ENCODE measurements at places on chromosomes 7 and 10.

DNA sequence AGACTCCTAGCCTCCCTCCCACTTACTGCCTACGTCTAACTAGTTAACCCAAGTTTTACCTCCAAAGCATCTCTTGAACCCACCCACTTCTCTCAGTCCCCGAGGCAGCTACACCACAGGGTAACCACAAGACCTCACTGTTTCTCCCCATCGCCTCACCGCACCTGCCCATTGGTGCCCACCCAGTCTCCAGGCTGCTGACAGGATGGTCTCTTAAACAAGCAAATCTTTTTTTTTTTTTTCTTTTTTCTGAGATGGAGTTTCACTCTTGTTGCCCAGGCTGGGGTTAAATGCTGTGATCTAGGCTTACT lies 47.0 kb downstream of the DENND2A start:
- no peak for DNase-seq

DNA sequence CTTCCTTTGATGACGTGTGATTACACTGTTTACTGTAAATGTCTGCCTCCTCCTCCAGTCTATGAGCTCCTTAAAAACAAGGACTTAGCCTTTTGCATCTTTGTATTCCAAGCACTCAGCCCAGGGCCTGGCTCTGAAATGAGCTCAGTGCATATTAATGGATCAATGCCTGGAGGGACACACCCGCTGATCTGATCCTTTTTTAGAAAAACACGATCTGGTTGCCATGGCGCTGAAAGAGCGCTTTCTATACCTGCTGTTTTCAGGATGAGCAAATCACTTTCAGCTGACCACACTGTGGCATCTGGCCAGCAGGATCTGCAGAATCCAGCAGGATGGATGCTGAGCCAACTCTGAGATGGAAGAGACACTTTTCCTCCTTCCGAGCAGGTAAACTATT lies 37.8 kb upstream of the GARS1 start:
- no peak for DNase-seq

- no peak for DNase-seq
These were observed 10.3 kb downstream of the TOMM7 start for GRCh38 chr7:22812353-22812752.

- no peak for DNase-seq
These were observed 11.5 kb upstream of the KLRG2 start for GRCh38 chr7:139494835-139495579.

DNA sequence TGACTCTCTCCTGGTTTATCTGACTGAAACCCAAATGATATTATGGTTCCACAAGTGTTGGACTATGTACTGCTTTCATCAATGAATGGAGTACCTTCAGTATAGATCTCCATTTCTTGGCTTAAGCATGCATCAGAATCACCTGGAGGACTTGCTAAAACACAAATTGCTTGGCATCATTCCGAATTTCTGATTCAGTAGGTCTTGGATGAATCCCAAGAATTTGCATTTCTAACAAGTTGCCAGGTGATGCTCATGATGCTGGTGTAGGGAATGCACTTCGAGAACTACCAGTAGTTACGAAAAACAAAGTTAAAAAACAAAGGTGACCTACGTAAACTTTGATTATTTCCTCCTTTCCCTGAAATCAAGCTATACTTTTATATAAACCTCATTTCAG lies 119.0 kb upstream of the FEZF1 start:
- no peak for DNase-seq

- DNase-seq, result no peak
These were observed 391.5 kb upstream of the MGMT start for GRCh38 chr10:129075508-129075907.

DNA sequence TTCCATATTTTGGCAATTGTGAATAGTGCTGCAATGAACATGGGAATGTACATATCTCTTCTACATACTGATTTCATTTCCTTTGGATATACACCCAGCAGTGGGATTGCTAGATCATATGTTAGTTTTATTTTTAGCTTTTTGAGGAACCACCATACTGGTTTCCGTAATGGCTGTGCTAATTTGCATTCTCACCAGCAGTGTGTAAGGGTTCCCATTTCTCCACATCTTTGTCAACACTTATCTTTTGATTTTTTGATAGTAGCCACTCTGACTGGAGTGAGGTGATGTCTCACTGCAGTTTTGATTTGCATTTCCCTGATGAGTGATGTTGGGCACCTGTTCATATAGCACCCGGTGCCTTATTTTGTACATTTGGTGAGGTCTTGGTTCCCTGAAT lies 519.6 kb downstream of the REEP3 start:
- no peak for DNase-seq

- DNase-seq, result no peak
These were observed 511.2 kb upstream of the KCND2 start for GRCh38 chr7:119761776-119762175.

DNA sequence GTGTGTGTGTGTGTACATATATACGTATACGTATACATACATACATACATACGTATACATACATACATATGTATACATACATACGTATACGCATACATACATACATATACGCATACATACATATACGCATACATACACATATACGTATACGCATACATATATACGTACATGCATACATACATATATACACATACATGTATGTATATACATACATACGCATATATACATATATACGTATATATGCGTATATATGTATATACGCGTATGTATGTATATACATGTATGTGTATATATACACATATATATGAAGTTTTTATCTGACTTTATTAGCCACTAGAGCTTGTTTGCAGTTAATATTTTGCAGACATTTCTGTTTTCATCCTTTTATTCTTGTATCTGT lies 63.3 kb downstream of the TBC1D12 start:
- DNase-seq, result no peak

DNA sequence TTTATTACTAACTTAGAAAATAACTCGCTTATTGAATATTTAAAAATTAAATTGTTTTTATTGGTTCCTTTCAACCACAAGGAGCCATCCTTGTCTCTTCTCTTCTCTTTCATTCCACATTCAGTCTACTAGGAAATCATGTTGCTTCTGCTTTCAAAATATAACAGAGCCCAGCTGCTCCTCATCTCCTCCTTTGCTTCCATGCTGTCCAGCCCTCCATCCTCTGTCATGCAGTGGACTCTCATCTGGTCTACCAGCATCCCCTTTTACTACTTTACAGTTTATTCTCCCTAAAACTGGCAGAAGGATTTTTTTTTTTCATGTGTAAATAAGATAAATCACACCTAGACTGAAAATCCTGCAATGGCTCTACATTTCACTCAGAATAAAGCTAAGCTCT lies 198.2 kb upstream of the CSTF2T start:
- no peak for DNase-seq
